CMK (cell line): ENCODE measurements at places on chromosomes 3 and 15.
A peak's percentile ranks its signal among the peaks of the same experiment; 100 is the strongest.

GRCh38 chr3:142272200-142272891, 47.0 kb upstream of the GK5 start:
- DNase-seq, result no peak

GRCh38 chr3:12427551-12427950, 56.7 kb upstream of the TSEN2 start:
- no peak for DNase-seq

- no peak for DNase-seq
These were observed 31.6 kb downstream of the DNAJB8 start for GRCh38 chr3:128435058-128435457.

- no peak for DNase-seq
These were observed 40.5 kb upstream of the HES1 start for GRCh38 chr3:194095464-194095863.

DNA sequence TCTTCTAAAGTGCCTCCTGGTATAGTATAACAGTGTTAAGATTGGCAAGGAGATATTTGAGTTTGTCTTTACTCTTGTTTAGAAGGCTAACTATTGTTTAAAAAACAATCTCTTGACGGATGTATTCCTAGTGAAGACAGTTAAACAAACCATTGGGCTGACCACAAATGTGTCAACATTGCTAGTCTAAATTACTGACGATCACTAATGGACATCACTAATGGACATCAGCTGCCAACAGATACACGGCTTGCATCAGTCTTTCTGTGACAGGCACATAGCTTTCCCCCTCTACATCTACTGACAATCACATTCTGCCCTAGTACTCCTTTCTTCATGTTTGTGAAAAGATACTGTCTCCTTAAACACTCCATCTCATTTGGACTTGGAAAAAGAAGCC, 57.1 kb upstream of the ETV5 start:
- no peak for DNase-seq

GRCh38 chr3:33052671-33053070, 44.3 kb downstream of the GLB1 start:
- DNase-seq, result no peak

- DNase-seq, result no peak
These were observed 31.9 kb upstream of the RTP4 start for GRCh38 chr3:187336322-187336721.

- DNase-seq, result peak; percentile 49
These were observed 71.0 kb downstream of the ADAMTS7 start for GRCh38 chr15:78739996-78740903.

DNA sequence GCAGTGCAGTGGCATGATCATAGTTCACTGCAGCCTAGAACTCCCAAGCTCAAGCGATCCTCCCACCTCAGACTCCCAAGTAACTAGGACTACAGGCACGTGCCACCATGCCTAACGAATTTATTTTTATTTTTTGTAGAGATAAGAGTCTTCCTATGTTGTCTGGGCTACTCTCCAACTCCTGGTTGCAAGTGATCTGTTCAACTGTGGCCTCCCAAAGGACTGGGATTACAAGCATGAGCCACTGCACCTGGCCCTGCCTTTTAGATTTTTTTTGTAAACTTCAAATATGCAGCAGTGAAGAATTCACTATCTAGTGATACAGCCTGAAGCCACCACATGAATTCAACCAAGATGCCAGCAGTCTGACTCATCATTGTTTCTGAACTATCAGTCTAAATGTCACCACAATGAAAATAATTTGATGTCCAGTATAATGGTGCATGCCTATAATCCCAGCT, 32.7 kb downstream of the UBXN7 start:
- no peak for DNase-seq

GRCh38 chr3:104519468-104520227, 847.1 kb upstream of the ALCAM start:
- DNase-seq, result no peak

- no peak for DNase-seq
These were observed 36.5 kb upstream of the SPTBN5 start for GRCh38 chr15:41930221-41930866.

GRCh38 chr15:65476903-65477302, 40.6 kb downstream of the DPP8 start:
- DNase-seq, result no peak

DNA sequence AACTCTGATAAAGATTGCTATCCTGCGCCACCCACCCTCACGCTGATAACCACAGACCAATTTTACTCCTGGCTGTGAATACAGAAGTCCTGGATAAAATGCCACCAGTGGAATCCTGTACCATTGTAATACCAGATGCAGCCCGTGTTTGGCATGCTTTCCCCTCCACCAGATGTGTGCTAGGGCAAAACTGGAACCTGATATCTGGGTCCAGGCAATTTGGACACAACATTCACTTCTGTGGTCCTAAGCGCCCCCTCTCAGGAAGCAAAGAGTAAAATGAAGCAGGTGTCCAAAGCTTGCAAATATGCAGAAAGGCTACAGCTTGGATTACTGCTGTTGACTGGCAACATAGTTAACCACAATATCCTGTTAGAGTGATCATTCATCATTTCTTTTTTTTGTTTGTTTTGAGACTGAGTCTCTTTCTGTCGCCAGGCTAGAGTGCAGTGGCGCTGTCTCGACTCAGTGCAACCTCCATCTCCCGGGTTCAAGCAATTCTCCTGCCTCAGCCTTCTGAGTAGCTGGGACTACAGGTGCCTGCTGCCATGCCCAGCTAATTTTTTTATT, 32.8 kb downstream of the LOXL1 start:
- no peak for DNase-seq
